ENCODE measurements at places on chromosomes 12 and 14. TPM values are rescaled to one million over a fixed set of nuclear protein-coding genes. Genes with fewer than 3 reads are reported as not detected.

Gene GPR132
- 52.0 TPM for total RNA-seq

Gene AQP6
- total RNA-seq, result not detected

Gene NTS
- total RNA-seq, result not detected

Gene GSG1
- not detected for total RNA-seq

Gene AMDHD1
- total RNA-seq, result 2.0 TPM

Gene TTC6
- total RNA-seq, result not detected

Gene SLCO1B1
- total RNA-seq, result not detected

Gene LHX5
- not detected for total RNA-seq

Gene SLC5A8
- not detected for total RNA-seq

Gene INSM2
- not detected for total RNA-seq

Gene NEUROD4
- total RNA-seq, result not detected

Gene STAB2
- total RNA-seq, result not detected

Gene E2F7
- total RNA-seq, result 7.9 TPM

Gene CLEC4C
- not detected for total RNA-seq

Gene ANO2
- not detected for total RNA-seq

Gene EML5
- 3.6 TPM for total RNA-seq

Gene KRT80
- not detected for total RNA-seq

Gene CEBPE
- 0.16 TPM for total RNA-seq

Gene REM2
- 0.33 TPM for total RNA-seq

Gene RFX4
- not detected for total RNA-seq

Gene GLIPR1
- total RNA-seq, result 22.8 TPM

Gene TAS2R43
- total RNA-seq, result 0.42 TPM

Gene MIP
- total RNA-seq, result not detected

Gene ZNF891
- total RNA-seq, result 2.0 TPM

Gene MYH6
- total RNA-seq, result 0.09 TPM

Gene GSKIP
- total RNA-seq, result 23.7 TPM

Gene GPR84
- total RNA-seq, result 0.16 TPM

Gene SYNE3
- total RNA-seq, result 37.6 TPM

Gene CLEC7A
- 0.62 TPM for total RNA-seq

Gene ACVRL1
- not detected for total RNA-seq

Gene IFNG
- 408 TPM for total RNA-seq

Gene GARIN6
- not detected for total RNA-seq

Gene POLE2
- total RNA-seq, result 37.2 TPM

Gene OR10G3
- total RNA-seq, result not detected

Gene TRHDE
- not detected for total RNA-seq

Gene RNASE3
- total RNA-seq, result not detected

Gene OR4K14
- not detected for total RNA-seq

Gene ZFHX2
- total RNA-seq, result 2.5 TPM

Gene RBP5
- 0.31 TPM for total RNA-seq

Gene LIN7A
- not detected for total RNA-seq

Gene TSHR
- not detected for total RNA-seq

Gene C12orf42
- total RNA-seq, result 1.2 TPM

Gene GCH1
- 26.4 TPM for total RNA-seq

Gene OR11H6
- total RNA-seq, result not detected

Gene GPR68
- total RNA-seq, result 15.4 TPM

Gene CCDC184
- total RNA-seq, result 0.97 TPM

Gene TDRD9
- 0.46 TPM for total RNA-seq

Gene LRP1-AS
- total RNA-seq, result not detected

Gene PRPH
- not detected for total RNA-seq
